Stimulated activated CD8-positive, alpha-beta memory T cell treated with anti-CD3 and anti-CD28 coated beads, Interleukin-4, amount 100 ng/mL, for 1 hour (primary cell): ENCODE measurements at places on chromosomes 4 and X.

DNA sequence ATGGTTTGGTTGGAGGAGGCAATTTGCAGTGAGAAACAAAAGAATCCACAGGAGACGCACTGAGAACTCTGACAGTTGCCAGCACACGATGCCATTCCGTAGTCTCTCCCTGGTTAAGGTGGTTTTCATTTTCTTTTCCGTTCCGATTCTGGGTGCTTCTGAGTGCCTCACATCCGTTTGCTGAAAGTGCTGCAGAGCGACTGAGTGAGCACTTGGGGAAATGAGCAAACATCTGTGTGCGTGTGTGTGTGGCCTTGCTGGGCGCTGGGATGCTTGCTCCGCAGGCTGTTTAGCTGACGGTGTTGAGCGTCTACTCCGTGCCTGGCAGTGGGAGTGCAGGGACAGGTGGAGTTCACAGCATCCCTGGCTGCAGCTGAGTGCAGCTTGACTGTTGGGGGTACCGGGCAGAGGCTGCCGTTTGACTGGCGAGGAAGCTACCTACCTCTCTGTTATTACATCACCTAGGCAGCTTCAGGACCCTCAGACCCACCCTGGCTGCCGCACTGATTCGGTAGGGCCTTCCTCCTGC lies 49.3 kb downstream of the SORCS2 start:
- DNase-seq = no peak

DNA sequence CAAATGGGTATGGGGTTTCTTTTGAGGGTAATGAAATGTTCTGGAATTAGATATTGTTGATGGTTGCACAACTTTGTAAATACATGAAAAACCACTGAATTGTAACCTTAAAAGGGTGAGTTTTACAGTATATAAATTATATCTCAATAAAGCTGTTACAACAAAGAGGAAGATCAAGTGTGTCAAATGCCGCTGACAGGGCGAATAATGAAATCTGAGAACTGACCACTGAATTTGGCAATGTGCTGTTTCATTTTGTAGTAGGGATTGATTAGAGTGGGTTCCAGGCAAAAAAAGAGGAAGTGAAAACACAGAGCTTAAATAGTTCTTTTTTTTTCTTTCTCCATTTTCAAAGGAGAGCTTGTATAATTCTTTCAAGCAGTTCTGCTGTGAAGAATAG lies 161.1 kb upstream of the NAP1L5 start:
- DNase-seq = no peak

DNA sequence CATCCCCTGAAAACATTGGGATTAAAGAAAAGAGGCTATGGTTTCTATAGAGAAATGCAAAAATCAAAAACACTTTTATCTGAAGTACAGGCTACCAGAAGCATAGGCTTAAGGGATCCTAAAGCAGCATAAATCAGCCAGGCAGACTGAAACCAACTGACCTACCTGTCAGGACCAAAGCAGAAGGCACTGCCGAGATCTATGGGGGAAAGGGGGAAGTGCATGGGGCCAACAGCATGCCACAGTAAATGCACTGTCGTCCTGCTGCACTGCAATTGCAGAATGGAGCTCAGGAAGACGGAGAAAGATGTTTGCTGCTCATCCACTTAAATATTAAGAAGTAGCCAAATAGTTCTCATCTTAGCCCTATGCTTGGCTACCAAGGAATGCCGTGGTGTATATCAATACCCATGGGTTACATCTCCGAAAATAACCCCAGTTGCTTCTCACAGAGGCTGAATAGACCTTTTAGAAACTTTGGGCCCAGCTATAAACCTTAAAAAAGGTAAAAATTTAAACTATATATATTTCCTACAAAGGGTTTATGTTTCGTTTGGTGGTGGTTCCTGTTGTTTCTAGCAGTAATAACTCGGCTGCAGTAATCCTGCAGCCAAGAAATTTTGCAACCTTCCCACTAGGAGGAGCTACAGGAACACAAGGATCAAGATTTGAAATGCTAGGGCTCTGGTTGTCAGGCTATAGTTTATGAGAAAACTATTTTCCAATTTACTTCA lies 312.2 kb upstream of the DIAPH2 start:
- DNase-seq = no peak

- DNase-seq = no peak
Measured at GRCh38 chr4:33626221-33626620, 2618.1 kb downstream of the ARAP2 start.

DNA sequence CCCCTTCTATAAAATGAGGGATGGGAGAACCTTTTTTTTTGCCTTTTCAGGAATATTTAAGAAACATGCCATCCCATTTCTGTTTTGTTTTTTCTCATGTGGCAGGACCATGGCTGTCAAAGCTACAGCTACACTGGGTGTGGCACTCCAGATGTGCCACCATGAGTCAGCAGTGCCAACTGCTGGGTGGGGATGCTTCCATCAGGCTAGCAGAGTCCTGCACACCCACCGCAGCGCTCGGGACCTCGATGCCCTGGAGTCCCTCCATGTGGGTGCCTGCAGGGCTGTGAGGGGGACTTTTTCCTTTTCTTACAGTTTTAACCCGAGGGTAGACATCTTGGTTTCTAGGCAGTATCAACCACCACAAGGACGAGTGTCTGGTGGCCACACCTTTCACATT lies 352.6 kb downstream of the NR3C2 start:
- no peak for DNase-seq

DNA sequence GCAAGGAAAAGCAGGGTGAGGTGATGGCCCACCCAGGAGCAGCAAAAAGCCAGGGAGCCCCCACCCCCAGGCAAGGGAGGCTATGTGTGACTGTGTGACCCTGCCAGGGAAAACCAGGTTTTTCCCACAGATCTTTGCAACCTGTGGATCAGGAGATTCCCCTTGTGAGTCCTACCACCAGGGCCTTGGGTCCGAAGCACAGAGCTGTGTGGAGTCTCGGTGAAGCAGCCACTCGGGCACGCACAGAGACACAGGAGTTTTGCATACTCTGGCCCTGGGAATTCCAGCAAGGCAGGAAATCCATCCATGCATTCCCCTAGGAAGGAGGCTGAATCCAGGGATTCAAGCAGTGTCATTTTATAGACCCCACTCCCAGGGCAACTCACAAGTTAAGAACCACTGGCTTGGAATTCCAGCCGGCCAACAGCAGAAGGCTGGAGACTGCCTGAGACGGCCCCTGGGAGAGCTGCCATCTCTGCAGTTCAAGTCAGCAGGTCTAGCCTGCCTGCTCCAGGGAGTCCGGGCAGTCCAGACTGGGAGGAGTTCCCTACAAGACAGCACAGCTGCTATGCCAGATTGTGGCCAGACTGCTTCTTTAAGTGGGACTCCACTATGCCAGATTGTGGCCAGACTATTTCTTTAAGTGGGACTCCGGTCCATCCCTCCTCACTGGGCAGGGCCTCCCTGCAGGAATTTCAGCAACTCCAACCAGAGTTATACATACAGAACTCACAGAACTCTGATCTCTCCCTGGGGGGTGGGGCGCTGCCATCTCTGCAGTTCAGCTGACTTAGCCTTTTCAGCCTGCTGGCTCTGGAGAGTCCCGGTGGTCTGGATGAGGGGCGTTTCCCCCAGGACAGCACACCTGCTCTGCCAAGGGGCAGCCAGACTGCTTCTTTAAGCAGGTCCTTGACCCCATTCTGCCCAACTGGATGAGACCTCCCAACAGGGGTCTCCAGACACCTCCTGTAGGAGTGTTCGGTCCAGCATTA lies 85.1 kb upstream of the ADAD1 start:
- no peak for DNase-seq
